ENCODE measurements at places on chromosomes 2 and 18.

- no peak for DNase-seq
These were observed 61.3 kb downstream of the ASXL2 start for GRCh38 chr2:25817006-25817405.

DNA sequence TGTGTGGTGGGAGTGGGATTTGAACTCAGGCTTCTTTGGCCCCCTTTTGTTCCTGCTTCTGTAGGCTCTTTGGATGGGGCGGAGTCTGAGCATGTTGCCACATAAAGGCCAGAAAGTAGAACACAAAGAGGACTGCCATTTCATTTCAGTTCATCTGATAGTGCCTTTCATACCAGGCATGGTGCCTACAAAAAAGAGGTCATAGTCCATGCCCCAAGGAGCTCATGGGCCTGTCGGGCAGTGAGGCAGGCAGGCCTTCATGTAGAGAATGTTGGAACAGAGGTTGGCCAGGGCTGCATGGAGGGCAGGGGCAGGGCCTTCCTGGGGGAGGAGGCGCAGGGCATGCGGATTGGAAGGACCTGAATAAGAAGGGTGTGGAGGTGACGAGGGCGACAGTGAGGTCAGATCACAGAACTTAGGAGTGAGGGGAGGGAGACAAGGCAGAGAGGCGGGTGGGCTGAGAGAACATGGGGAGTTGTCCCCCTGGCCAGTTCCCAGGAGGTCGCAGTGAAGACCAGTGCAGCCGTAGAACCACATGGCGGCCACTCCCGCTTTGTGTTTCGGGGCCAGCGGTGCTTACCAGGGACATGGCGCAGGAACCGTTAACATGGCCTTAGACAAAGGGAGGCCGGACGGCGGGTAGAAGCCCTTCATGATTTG lies 49.1 kb downstream of the ITGB1BP1 start:
- DNase-seq = no peak

DNA sequence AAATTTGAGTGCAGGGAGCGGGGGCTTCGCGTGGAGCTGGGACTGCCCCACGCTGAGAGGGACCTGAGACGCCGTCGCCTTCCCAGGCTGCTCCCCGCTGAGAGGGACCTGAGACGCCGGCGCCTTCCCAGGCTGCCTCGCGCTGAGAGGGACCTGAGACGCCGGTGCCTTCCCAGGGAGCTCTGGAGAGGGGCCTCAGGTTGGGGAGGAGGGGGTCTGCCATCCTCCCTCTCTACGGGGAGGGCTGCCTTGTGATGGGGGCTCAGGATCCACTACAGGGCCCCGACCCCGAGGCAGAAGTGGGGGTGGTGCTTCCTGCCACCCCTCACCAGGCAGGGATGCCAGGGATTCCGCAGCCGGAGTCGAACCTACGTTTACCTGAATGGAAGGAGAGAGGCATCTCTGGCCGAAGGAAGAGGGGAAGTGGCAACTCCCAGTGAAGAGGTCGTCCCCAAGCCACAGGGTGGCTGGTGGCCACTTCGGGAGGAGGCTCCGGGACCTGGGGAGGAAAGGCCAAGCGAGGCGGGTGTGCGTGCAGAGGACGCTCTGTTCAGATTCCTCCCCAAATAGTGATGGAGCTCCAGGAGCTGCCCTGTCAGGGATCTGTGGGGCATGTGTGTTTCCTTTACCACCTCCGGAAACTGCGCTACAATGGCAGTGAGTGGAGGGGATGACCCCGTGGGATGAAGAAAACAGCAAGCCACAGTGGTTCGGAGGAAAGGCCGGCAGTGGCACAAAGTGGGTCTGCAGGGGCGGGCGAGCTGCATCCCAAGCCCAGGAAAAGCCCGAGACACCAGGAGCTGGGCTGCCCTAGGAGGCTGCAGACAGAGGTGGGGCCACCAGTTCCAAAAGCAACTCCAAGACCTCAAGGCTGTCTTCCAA lies 108.2 kb upstream of the CTDP1 start:
- DNase-seq = no peak

DNA sequence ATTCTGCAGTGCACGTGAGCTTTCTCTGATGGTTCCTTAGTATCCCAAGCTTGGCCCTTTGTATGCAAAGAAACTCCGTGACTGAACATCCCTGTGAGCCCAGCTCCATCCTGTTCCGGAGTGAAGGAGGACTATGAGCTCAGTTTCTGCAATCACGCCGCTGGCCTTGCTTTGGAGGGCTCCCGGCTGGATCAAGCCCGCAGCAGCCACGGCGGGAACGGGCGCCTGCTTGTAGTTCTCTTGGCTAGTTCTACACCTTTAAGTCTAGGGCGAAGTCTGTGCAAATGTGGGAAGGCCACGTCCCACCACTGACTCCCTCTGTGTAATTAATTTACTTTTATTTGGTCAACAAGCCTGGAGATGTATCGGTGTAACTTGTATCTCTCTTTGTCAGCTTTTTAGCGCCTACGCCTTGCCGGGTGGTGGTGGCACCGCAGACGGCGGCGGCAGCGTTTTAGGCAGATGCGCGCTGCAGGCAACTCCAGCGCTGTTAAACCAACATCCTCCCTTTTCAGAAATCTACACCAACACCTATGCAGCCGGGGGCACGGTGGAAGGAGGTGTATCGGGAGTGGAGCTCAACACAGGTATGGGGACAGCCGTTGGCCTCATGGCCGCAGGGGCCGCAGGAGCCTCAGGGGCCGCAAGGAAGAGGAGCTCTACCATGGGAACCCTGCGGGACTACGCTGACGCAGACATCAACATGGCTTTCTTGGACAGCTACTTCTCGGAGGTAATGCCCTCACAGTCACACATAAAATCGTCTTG lies 34.3 kb downstream of the DSG4 start:
- no peak for DNase-seq

DNA sequence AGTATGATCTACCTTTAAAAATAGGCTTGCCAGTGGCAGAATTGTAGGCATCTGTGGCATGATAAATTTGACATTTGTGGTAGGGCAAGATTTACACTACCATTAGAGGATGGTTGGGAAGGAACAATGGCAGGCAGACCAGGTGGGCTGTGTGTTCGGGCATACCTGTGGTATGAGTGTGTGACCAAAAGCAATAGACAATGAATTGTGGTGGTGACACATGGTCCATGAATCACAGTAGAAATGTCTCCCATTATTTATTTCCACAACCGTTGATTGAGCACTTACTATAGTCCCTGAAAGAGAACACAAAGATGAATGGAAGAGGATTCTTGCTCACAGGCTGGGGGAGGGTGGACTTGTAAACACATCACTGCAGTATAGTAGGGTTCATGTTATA lies 29.9 kb upstream of the RUFY4 start:
- DNase-seq = no peak

DNA sequence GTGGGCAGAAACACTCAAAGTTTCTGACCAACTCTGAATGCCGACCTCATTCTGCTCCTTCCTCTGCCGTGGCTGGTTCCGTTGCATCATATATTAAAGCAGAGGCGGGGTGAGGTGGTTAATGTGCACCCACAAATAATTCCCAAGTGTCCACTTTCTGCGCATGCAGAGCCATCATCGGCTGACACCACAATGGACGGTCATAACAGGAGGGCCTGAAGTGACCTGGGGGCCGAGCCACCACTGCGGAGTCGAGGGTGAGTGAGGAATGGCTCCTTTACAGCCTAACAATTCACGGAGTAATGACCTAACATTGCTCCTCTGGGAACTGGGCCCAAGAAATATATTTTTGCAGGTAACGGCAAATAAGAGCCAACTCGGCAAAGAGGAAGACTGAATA lies 32.9 kb upstream of the GLI2 start:
- no peak for DNase-seq

DNA sequence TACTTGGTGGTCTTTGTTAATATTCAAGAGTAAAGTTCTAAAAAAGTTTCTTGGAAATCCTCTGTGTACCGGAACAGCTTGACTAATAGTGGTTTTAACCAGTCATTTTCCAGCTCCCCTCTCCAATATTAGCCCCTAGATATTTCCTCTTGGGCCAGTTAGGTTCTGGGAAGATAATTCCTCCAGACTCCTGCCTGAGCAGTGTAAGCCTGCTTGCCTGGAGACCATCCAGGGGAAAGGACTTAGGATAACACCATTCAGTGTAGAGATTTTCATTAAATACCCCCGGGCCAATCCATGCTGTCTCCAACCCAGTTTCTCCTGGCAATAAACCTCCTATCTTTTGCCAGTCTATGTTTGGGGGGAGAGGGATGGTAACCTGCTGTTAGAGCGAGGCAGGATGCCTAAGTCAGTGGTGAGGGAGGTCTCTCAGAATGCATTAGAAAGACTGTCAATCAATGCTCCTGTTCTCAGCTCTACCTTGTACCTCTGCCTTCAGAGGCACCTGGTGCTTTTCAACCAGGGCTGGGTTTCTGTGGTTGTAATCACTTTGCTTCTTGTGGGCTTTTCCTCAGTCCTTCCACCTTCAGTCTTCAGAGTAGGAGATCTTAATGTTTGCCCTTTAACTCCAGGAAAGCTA lies 186.4 kb downstream of the RNF152 start:
- no peak for DNase-seq

DNA sequence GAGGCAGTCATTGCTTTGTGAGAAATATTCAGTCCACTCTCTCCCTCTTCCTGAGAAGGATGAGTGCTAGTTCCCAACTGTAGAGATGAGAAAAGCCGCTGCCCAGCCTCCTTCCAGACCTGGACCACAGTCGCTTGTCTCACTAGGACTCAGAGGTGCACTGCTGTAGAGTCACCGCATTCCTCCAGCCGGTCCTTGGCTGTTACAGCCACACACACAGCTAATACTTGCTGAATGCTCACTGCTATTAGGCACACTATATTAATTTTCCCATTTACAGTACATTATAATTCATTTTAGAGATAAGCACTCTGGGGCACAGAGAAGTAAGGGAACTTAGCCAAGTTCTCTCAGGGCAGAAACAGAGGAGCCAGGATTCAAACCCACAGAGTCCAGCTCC lies 10.0 kb upstream of the FABP1 start:
- DNase-seq = no peak

DNA sequence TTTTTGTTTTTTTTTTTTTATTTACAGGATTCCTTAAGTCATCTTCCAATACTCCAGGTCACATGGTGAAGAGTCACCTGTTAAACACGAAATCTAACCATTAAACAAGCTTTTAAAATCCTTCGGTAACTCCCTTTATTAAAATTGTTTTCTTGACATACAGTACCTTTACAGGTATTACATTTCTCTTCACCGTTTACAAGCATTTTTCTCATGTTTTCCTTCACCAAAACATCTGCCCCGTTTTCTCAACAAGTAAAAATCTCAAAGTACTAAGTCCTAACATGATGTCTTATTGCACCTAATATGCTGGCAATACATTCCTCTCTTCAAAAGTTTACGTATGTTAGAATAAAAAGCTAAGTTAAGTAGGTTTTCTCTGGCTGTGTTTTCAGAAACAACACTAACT lies 1.1 kb downstream of the PUM2 start:
- DNase-seq = no peak

DNA sequence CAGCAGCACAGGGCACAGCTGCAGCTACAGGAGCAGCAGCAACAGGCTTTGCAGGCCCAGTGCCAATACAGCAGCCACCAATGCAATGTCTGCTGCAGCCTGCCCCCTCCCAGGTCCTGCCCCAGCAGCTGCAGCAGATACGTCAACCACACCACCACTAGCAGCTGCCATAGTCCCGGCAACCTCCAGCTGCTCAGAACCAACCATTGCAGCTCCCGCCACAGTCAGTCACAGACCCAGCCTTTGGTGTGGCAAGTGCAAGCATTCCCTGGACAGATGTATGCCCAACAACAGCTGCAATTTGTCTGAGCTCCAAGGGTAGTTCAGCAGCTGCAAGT lies 53.3 kb upstream of the TUBA3E start:
- DNase-seq = no peak

DNA sequence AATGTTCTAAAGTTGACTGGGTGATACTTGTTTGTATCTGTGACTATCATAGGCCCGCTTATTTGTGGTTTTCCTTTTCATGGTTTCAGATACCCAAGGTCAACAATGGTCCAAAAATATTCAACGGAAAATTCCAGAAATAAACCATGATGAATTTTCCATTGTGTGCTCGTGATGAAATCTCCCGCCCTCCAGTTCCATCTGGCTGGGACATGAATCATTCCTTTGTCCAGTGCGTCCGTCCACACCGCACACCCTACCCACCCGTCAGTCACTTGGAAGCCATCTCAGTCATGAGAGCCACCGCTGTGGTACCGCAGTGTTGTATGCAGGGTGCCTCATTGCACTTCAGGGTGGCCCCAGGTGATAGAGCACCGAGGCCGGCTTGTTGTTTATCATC lies 268.2 kb upstream of the PXDN start:
- no peak for DNase-seq

DNA sequence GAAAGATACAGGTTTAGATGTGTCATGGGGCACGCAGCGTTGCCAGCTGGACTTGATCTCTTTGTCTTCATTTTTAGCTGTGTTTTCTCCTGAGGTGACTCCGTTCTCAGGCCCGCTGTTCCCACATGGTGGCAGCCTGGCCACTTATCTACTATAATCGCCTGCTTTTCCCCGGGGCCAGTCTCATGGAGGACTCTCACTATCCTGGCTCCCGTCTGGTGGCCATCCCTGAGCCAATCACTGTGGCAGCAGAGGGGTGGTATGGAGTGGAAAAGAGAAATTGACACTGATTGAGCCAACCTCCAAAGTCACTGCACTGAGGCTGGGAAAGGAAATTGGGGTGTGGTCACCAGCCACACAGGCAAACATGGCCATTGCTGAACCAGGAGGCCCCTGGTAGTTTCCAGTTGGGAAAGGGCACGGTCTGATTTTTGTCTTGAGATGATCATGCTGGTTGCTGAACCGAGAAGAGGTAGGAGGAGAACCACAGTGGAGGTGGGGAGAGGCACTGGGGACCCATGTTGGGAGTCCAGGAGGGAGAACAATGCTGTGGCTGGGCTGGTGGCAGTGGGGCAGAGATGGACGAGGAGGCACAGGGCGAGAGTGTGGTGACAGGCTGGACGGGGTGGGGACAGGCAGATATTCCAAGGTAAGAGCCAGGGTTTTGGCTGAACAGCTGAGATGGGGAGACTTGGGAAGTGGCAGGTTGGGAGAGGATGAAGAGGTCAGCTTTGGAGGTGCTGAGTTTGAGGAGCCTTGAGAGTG lies 45.6 kb downstream of the KCNIP3 start:
- DNase-seq = no peak

GRCh38 chr2:231977430-231977829 lies 15.9 kb downstream of the DIS3L2 start:
- no peak for DNase-seq

All from stimulated activated CD4-positive, alpha-beta T cell treated with anti-CD3 and anti-CD28 coated beads, TNF-alpha, amount 100 ng/mL, for 1 hour (primary cell).